ENCODE measurements at places on chromosomes 5 and 9. TPM values are rescaled to one million over a fixed set of nuclear protein-coding genes. Genes with fewer than 3 reads are reported as not detected.
A peak's percentile ranks its signal among the peaks of the same experiment; 100 is the strongest.

Gene BHMT2
- 20.3 TPM for total RNA-seq

Gene BAAT
- total RNA-seq = not detected

Gene CDH10
- total RNA-seq = under 0.01 TPM

Gene CDC20B
- total RNA-seq = not detected

DNA sequence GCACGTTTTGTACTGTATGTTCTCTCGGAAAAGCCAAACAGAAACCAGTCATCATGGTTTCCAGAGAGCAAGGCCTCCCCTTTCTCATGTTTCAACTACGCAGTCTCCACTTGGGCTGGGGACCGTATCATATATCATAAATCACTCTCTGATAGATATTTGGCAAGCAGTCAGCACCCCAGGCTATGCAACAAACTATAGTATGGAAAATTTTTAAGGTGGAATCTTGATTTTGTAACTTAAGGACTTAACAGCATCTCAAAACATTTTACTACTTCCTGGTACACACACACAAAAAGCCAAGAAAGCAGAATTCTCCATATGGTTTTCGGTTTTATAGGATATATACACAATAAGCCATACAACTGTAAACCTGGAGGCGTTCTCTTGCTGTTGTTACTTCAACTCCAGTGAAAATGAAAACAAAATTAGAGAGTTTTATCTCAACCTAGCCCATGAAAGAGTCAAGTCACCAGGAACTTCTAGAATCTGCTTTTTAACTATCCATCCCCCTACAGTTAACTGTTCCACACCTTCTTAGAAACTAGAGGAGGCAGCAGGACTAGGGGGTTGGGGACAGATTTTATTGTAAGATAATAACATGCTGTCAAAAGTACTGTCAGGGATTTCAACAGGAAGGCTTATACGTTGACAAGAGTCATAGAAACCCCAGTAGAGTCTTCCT is 283.4 kb downstream of the NFIB start:
- DNase-seq = peak; percentile 96

- DNase-seq = peak; percentile 15
These were observed 113.0 kb downstream of the PAM start for GRCh38 chr5:102867992-102868662.

- no peak for DNase-seq
These were observed 29.8 kb downstream of the TDRD7 start for GRCh38 chr9:97441729-97442128.

GRCh38 chr5:39566891-39567290 is 142.1 kb upstream of the DAB2 start:
- no peak for DNase-seq

GRCh38 chr5:80109646-80110478 is 74.7 kb downstream of the THBS4 start:
- DNase-seq = no peak
